ENCODE measurements at places on chromosomes 11 and 22.

- DNase-seq: no peak
Measured at GRCh38 chr11:2098691-2099515, 40.3 kb downstream of the IGF2 start.

- no peak for DNase-seq
Measured at GRCh38 chr11:8288824-8289491, 25.3 kb upstream of the LMO1 start.

DNA sequence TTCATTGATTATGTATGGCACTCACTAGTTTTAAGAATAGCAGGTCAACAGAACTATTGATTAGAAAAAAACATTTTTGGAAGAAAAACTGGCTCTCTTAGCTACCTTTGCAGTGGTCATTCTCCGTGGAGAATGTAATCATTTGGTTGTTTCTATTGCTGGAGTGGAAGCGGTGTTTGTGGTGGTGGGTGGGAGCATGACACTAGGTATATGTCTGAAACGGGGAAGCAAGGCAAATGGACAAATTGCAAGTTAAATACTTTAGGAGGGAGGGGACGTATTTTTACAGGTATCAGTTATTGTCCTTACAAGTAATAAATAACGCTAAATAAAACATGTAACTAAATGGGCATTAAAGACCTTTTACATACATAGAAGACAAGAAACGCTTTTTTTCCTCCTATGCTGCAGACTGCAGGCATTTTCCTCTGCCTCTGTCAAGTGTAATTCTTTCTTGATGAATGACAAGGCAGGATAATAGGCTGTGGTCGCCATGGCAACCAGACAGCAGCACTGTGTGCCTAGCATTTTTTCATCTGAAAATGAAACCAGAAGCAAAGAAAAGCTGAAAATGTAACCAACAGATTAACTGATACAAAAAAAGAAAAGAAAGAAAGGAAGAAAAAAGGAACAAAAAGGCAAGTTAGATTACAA, 46.2 kb downstream of the BLID start:
- no peak for DNase-seq

DNA sequence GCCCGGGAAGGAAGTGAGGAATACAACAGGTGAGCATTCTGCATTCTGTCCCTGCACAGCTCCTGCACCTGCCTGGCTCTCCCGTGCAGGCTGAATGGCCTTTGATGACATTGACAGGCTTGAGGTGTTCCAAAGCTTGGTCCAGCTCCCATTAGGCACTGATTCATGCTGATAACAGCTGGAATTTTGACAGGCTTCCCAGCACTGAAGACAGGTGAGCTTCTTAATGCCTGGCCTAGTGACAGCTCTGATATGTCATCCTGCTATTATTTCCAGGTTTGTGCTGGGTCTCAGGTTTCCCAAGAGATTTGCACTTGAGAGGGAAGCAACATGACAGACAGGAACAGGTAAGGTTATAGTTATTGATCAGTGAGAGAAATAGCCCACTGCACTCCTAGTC, 58.0 kb upstream of the MTNR1B start:
- peak; percentile 57 for DNase-seq

DNA sequence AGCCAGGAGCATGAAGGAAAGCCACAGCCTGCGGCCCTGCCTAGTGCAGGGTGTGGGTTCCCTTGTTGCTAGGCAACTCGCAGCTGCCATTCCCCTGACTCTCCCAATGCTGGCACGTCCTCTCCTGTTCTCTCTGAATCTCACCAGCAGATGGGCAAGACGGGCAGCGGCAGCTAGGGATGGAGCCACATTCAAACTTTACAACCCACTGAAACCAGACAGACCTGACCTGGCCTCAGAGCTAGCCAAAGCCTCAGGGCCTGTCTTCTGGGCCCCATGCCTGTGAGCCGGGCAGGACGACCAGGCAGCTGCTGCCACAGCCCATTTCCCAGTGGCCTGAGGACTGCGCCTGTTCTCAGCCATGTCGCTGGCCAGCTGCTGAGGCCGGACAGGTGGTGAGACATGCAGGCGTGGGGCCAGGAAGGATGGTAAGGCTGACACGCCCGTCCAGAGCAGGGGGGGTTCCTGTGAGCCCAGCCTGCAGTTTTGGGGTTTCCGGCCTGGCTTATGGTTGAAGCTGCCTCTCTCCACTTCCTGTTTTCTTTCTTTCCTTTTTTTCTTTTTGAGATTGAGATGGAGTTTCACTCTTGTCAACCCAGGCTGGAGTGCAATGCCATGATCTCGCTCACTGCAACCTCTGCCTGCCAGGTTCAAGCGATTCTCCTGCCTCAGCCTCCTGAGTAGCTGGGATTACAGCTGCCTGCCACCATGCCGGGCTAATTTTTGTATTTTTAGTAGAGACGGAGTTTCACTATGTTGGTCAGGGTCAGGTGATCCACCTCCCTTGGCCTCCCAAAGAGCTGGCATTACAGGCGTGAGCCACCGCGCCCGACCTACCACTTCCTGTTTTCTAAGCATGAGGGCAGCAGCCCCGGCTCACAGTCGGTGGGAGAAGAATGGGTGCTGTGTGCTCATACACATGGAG, 4.1 kb downstream of the SUN2 start:
- no peak for DNase-seq

GRCh38 chr11:68189082-68189481, 24.0 kb downstream of the KMT5B start:
- no peak for DNase-seq

- DNase-seq: no peak
Measured at GRCh38 chr11:116993599-116993998, 104.6 kb downstream of the SIK3 start.

Measured in NCI-H2029 treated with DMSO at 0.1 percent for 48 hours (cell line).